Astrocyte of the cerebellum (primary cell): ENCODE measurements at places on chromosomes 3 and 15.

- DNase-seq, result peak; percentile 35
Observed at GRCh38 chr15:37789881-37790280, 144.6 kb upstream of the TMCO5A start.

- no peak for DNase-seq
Observed at GRCh38 chr3:148269816-148270215, 427.9 kb upstream of the AGTR1 start.

- DNase-seq, result no peak
Observed at GRCh38 chr3:7877312-7877711, 624.3 kb upstream of the LMCD1 start.

DNA sequence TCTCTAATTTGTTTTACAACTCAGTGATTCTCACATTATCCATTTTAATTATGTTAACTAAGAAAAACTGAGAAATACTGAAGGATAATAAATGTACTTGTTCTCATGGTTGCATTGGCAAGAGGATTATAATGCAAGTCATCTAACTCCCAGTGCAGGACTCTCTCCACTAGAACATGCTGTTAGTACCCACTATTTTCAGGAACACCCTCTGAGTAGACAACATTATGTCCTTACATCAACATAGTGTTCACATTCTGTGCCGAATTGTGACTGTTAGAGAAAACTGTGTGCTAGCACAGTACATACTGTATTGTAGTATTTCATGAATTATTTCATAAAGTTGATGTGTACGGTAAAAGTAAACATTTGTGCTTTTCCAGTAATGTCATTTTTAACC, 80.1 kb downstream of the LEKR1 start:
- DNase-seq, result no peak

GRCh38 chr3:127684871-127685707, 12.3 kb downstream of the ABTB1 start:
- DNase-seq, result no peak

DNA sequence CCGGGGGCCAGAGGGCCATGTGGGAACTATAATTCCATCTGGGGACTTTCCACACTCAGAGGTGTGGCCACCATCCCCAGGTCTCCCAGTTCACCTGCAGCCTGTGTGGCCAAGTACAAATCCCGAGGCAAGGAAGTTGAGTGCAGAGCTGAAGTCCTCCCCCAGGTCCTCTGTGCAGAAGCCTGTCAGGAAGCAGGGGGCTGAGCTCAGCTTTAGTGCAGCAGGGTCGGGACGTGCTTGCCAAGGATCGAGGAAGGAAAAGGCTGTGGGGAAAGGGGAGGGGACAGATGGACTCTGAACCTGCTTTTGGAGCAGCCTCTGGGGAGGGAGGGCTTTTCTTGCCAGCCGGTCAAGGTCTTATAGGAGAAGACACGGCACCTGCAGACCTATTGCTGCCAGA, 67.7 kb downstream of the CHRNA7 start:
- DNase-seq, result no peak

DNA sequence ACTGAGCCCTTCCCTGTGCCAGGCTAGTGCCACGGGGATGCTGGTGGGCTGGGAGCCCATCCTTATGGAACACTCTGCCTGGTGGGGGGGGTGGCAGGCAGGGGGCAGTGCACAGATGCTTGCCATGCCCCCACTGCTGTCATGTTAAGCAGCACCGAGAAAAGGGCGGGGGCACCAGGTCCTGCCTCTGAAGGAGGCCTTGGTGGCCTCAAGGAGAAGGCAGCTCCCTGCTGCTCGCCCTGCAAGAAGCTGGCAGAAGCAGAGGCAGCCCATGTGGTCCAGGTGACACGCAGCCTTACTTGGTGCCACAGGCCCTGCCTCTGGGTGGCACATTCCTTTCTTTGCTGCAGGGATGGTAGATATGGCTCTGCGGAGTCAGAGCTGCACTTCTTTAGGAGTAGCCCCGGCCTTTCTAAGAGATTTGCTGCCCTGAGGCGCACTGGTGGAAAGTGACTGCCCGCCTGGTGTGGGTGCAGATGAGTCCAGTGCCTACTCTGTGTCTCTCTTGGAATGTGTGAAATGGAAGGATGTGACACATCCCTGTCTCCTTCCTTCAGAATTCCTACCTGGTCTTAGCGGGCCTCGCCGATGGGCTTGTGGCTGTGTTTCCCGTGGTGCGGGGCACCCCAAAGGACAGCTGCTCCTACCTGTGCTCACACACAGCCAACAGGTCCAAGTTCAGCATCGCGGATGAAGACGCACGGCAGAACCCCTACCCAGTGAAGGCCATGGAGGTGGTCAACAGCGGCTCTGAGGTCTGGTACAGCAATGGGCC, 145.8 kb downstream of the LRRK1 start:
- no peak for DNase-seq

DNA sequence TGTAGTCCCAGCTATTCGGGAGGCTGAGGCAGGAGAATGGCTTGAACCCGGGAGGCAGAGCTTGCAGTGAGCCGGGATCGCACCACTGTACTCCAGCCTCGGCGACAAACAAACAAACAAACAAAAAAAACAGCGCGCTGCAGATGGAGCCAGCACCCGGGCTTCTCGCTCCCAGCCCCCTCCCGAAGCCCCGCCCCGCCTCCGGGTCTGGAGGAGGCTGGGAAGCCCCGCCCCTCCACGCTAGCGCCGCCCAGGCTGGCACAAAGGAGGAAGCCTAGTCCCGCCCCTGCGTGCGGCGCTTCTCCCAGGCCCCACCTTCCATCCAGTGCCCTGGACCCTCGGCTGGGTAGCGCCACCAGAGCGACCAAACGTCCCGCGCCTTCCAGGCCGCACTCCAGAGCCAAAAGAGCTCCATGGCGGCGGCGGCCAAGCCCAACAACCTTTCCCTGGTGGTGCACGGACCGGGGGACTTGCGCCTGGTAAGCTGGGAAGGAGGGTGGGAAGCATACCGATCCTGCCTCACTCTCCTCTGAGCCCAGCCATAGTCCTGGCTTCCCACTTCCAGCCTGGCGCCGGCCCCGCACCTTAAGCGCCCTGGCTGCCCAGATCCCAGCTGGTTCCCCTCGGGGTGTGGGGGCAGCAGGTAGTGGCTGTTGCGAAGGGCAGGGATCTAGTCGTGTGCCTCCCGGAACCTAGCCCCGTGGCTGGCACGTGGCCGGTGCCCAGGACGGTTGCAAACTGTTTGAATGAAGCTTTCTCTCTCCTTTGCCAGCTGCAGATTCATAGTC, at the start of gene SORD:
Gene SORD, plus strand, starts transcription at position 325 of the 788 bp plus-strand sequence. Its CDS starts 89 bp downstream, at position 414.
- peak; percentile 51 for DNase-seq
